ENCODE measurements at places on chromosomes 5 and 9. TPM values are rescaled to one million over a fixed set of nuclear protein-coding genes. Genes with fewer than 3 reads are reported as not detected.

Gene CSF1R
- 4.4 TPM for total RNA-seq

DNA sequence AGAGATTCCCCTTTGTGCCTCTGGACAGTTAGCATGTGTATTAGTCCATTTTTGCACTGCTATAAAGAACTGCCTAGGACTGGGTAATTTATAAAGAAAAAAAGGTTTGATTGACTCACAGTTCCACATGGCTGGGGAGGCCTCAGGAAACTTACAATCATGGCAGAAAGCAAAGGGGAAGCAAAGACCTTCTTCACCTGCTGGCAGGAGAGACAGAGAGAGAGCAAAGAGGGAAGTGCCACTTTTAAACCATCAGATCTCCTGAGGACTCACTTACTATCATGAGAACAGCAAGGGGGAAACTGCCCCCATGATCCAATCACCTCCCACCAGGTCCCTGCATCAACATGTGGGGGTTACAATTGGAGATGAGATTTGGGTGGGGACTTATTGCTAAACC is 6.0 kb downstream of the CFAP90 start:
- H3K27me3 ChIP-seq: no peaks in the 10 kb centered on the region
- H3K36me3 ChIP-seq: no peaks in the 10 kb centered on the region
- no peak for DNase-seq
- H3K4me3 ChIP-seq: no peak overlapping the region
- no peak overlapping the region for H3K27ac ChIP-seq

GRCh38 chr5:103224894-103225246 is 33.7 kb upstream of the MACIR start:
- no peaks in the 10 kb centered on the region for H3K4me1 ChIP-seq
- no peak overlapping the region for H3K27ac ChIP-seq
- no peaks in the 10 kb centered on the region for H3K27me3 ChIP-seq
- H3K4me3 ChIP-seq: no peak overlapping the region
- no peak for DNase-seq
- H3K36me3 ChIP-seq: no peaks in the 10 kb centered on the region

GRCh38 chr9:115398313-115398650 is 280.3 kb upstream of the TNC start:
- H3K4me1 ChIP-seq: no peaks in the 10 kb centered on the region
- H3K4me3 ChIP-seq: no peak overlapping the region
- H3K27ac ChIP-seq: no peak overlapping the region

DNA sequence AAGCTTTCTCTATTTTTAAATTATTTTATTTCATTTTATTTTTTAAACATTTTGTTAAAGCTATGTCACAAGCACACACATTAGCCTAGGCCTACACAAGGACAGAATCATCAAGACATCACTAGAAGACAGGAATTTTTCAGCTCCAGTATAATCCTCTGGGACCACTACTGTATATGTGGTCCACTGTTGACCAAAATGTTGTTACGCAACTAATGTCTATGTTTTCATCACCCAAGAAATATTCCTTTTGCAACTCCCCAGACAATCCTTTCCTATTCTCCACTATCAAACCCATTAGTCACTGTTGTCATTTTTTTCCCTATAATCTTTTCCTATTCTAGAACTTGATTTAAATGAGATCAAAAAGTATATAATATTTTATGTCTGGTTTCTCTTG is 2371.7 kb upstream of the C9orf72 start:
- H3K36me3 ChIP-seq: no peaks in the 10 kb centered on the region
- H3K27ac ChIP-seq: no peak overlapping the region

GRCh38 chr9:107373809-107374208 is 90.7 kb downstream of the RAD23B start:
- H3K36me3 ChIP-seq: no peaks in the 10 kb centered on the region
- H3K27ac ChIP-seq: no peak overlapping the region
- no peak for DNase-seq

GRCh38 chr5:80141147-80141671 is 106.1 kb downstream of the THBS4 start:
- no peaks in the 10 kb centered on the region for H3K27me3 ChIP-seq
- H3K4me3 ChIP-seq: no peak overlapping the region
- H3K36me3 ChIP-seq: no peaks in the 10 kb centered on the region

- H3K27ac ChIP-seq: no peak overlapping the region
- no peak for DNase-seq
- no peaks in the 10 kb centered on the region for H3K27me3 ChIP-seq
- no peaks in the 10 kb centered on the region for H3K4me1 ChIP-seq
Measured at GRCh38 chr9:127088724-127089615, 33.5 kb downstream of the ANGPTL2 start.

GRCh38 chr5:170075696-170076095 is 30.0 kb upstream of the FOXI1 start:
- peaks cover 39% of the 10 kb centered on the region for H3K36me3 ChIP-seq
- DNase-seq: no peak
- H3K27ac ChIP-seq: no peak overlapping the region
- no peaks in the 10 kb centered on the region for H3K27me3 ChIP-seq
- H3K4me1 ChIP-seq: no peaks in the 10 kb centered on the region

- no peak overlapping the region for H3K4me3 ChIP-seq
- no peak for DNase-seq
- no peak overlapping the region for H3K27ac ChIP-seq
- H3K36me3 ChIP-seq: no peaks in the 10 kb centered on the region
- H3K4me1 ChIP-seq: no peaks in the 10 kb centered on the region
Measured at GRCh38 chr9:10661994-10662393, 49.2 kb upstream of the PTPRD start.

GRCh38 chr5:66406761-66407336 is 189.3 kb upstream of the MAST4 start:
- no peaks in the 10 kb centered on the region for H3K4me1 ChIP-seq
- no peak overlapping the region for H3K4me3 ChIP-seq
- H3K27me3 ChIP-seq: no peaks in the 10 kb centered on the region
- H3K36me3 ChIP-seq: no peaks in the 10 kb centered on the region
- DNase-seq: no peak
